ENCODE measurements at places on chromosomes 4 and X.

GRCh38 chr4:189090174-189090814 lies 850.4 kb upstream of the FRG1 start:
- no peaks in the 10 kb centered on the region for H3K36me3 ChIP-seq
- no peak overlapping the region for H3K4me3 ChIP-seq
- no peak for DNase-seq
- no peaks in the 10 kb centered on the region for H3K4me1 ChIP-seq
- no peak overlapping the region for H3K27ac ChIP-seq

GRCh38 chrX:97401154-97401553 lies 517.4 kb downstream of the RPA4 start:
- H3K27me3 ChIP-seq = no peaks in the 10 kb centered on the region
- no peaks in the 10 kb centered on the region for H3K36me3 ChIP-seq

DNA sequence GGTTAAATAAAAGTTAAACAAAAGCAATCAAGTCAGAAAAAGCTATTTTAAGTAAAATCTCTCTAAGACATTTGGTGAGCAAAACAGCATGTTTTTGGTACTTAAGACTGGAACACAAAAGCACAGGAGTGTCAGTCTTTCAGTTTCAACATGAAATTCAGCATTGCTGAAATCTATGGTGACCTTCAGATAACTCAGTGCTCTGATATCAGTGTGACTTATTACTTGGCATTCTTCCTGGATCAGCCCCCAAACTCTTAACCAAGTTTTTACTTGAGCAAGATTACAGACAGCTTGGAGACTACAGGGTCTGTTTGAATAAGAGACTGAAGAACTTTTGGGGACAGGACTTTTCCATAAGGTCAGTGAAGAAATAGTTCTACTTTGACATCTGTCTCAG lies 437.2 kb downstream of the RAPGEF2 start:
- no peaks in the 10 kb centered on the region for H3K4me1 ChIP-seq
- no peak overlapping the region for H3K4me3 ChIP-seq
- DNase-seq = no peak
- H3K27me3 ChIP-seq = no peaks in the 10 kb centered on the region

GRCh38 chr4:126779436-126780166 lies 853.2 kb upstream of the INTU start:
- no peak for DNase-seq
- H3K27ac ChIP-seq = no peak overlapping the region
- no peaks in the 10 kb centered on the region for H3K4me1 ChIP-seq
- H3K27me3 ChIP-seq = no peaks in the 10 kb centered on the region

- no peak overlapping the region for H3K27ac ChIP-seq
- H3K4me3 ChIP-seq = no peak overlapping the region
- H3K27me3 ChIP-seq = no peaks in the 10 kb centered on the region
- no peaks in the 10 kb centered on the region for H3K36me3 ChIP-seq
- DNase-seq = peak; percentile 41
These were observed 208.7 kb downstream of the CHIC2 start for GRCh38 chr4:53855581-53856250.

- H3K4me1 ChIP-seq = no peaks in the 10 kb centered on the region
- H3K27ac ChIP-seq = no peak overlapping the region
- peak; percentile 1 for DNase-seq
- H3K27me3 ChIP-seq = no peaks in the 10 kb centered on the region
These were observed 63.9 kb upstream of the GYPA start for GRCh38 chr4:144204431-144204830.

- no peak overlapping the region for H3K4me3 ChIP-seq
- peak; percentile 27 for DNase-seq
- no peaks in the 10 kb centered on the region for H3K27me3 ChIP-seq
- no peak overlapping the region for H3K27ac ChIP-seq
- no peaks in the 10 kb centered on the region for H3K4me1 ChIP-seq
These were observed 147.0 kb downstream of the PDGFC start for GRCh38 chr4:156824451-156825060.

DNA sequence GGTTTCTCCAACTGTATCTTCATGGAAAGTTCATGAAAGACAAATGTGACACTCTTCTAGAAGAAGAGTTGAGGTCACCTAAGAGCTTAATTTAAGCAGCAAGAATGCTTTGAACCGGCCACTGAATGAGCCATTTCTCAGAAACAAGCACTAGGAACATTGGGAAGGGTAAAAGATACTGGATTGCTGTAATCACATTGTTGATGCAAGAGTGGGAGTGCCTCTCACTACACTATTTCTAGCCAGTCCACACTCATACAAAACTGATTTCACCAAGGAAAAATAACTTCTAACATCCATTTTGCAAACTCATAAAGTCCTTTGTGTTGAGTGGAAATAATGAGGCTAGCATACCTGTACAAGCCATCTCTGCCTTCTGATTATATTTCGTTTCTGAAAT lies 220.3 kb downstream of the RELL1 start:
- H3K27ac ChIP-seq = no peak overlapping the region
- peaks cover 2% of the 10 kb centered on the region for H3K36me3 ChIP-seq
- DNase-seq = no peak
- H3K27me3 ChIP-seq = no peaks in the 10 kb centered on the region
- peaks cover 7% of the 10 kb centered on the region for H3K4me1 ChIP-seq
- no peak overlapping the region for H3K4me3 ChIP-seq

GRCh38 chrX:42096265-42096920 lies 173.0 kb upstream of the CASK start:
- no peaks in the 10 kb centered on the region for H3K27me3 ChIP-seq
- no peaks in the 10 kb centered on the region for H3K36me3 ChIP-seq
- DNase-seq = peak; percentile 64
- no peaks in the 10 kb centered on the region for H3K4me1 ChIP-seq
- H3K27ac ChIP-seq = no peak overlapping the region

DNA sequence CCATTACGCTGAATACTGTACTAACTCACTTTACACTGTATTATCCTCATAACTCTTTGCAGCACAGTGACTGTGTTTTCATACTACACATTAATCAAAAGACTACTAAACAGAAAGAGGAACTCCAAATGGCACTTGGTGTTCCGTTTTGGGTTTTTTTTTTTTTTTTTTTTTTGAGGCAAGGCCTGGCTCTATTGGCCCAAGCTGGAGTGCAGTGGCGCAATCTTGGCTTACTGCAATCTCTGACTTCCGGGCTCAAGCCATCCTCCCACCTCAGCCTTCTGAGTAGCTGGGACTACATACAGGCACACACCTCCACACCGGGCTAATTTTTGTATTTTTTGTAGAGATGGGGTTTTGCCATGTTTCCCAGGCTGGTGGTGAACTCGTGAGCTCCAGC lies 10.7 kb downstream of the KLHL8 start:
- no peaks in the 10 kb centered on the region for H3K27me3 ChIP-seq
- no peak overlapping the region for H3K4me3 ChIP-seq
- H3K4me1 ChIP-seq = no peaks in the 10 kb centered on the region
- H3K36me3 ChIP-seq = no peaks in the 10 kb centered on the region

DNA sequence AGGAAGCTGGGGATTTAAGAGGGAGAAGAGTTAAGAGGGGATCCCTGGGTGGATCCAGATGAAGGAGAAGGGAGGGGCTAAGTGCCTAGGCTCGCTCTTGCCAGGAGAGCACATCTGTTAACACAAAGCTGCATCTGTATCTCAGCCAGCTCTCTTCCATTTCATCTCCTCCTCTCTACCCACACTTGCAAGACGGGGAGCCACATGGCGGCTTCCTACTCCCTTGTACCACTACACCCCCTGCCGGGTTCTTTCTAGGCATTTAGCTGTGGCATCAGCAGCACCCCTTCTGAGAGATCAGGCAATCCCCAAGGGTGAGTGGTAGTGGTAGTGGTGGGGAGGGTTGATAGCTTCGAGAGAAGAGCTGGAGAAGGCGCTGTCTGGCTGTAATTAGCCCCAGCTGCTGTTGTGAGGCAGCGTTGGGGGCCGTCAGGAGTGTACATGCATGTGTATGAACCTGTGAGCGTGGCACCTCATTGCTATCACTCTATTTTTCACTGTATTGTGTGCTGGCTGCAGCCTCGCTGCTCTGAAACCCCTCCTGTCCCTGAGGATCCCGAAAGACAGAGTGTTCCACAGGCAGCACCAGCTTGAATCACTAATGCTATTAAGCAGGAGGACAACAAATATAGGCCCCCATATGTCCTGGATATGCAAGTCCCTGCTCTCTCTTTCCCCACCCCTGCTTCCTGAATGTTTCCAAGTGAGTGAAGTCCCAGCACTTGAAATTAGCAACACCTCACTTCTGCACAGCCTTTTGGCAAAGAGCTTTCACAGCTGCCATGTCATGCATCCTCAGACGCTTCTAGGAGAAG lies 73.7 kb downstream of the RTL9 start:
- no peak for DNase-seq
- H3K4me1 ChIP-seq = peaks cover 3% of the 10 kb centered on the region
- H3K4me3 ChIP-seq = no peak overlapping the region
- H3K27me3 ChIP-seq = no peaks in the 10 kb centered on the region

GRCh38 chr4:25567253-25567652 lies 88.4 kb upstream of the SLC34A2 start:
- H3K4me1 ChIP-seq = peaks cover 5% of the 10 kb centered on the region
- H3K4me3 ChIP-seq = no peak overlapping the region
- H3K27me3 ChIP-seq = no peaks in the 10 kb centered on the region
- H3K27ac ChIP-seq = no peak overlapping the region
- H3K36me3 ChIP-seq = no peaks in the 10 kb centered on the region
- DNase-seq = no peak

- H3K27me3 ChIP-seq = no peaks in the 10 kb centered on the region
- no peaks in the 10 kb centered on the region for H3K36me3 ChIP-seq
- H3K4me1 ChIP-seq = no peaks in the 10 kb centered on the region
- H3K4me3 ChIP-seq = no peak overlapping the region
- no peak overlapping the region for H3K27ac ChIP-seq
- no peak for DNase-seq
These were observed 43.7 kb downstream of the NLGN4X start for GRCh38 chrX:6184900-6185515.

GRCh38 chr4:177434667-177435066 lies 7.6 kb downstream of the AGA start:
- H3K36me3 ChIP-seq = no peaks in the 10 kb centered on the region
- no peaks in the 10 kb centered on the region for H3K27me3 ChIP-seq
- H3K27ac ChIP-seq = no peak overlapping the region
- DNase-seq = peak; percentile 66
- peaks cover 2% of the 10 kb centered on the region for H3K4me1 ChIP-seq

DNA sequence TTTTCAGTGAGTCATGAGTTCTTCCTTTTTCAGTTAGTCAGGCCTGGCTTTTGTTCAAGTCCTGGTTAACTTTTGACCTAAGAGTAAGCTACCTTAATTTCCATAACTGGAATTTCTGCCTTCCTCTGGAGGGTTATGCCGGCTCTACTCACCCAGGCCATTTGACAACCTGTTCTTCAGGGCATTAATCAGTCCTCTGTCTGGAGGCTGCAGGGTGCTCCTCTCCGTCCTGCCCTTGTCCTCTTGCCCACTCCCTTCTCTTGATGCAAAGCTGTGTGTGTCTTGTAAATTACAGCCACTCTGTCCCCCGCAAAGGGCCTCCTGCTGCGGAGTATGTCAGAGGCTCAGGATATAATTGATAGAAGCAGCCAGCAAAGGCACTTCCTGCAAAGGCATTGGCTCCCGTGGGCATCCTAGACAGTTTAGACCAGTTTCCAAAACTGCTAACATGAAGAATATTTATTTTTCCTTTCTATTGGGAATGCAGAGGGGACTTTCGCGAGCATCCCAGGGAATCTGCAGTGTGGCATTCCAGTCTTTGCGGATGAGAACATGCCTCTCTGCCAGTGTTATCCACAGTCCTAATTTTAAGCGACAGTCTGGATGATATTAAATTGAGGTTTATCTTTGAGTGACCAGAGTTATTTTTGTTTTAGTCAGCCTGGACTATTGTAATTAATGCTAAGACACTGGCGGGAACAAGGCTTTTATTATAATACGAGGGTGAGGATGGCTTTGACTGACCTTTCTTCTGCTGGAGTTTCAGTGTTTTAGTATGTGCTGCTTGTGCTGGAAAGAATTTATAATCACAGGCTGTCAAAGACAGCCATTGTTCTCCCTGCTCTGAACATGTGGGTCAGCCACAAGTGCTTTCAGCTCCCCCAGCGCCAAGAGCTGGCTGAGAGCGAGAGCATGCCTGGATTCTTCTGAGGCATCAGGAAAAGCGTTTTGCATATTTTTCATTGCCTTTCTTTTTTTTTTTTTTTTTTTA lies 74.2 kb downstream of the LIMCH1 start:
- no peak overlapping the region for H3K4me3 ChIP-seq
- H3K36me3 ChIP-seq = no peaks in the 10 kb centered on the region
- peak overlapping the region; percentile 91 for H3K27ac ChIP-seq

GRCh38 chrX:85836868-85837267 lies 210.5 kb downstream of the CHM start:
- no peak overlapping the region for H3K4me3 ChIP-seq
- no peaks in the 10 kb centered on the region for H3K36me3 ChIP-seq
- no peak for DNase-seq
- H3K27me3 ChIP-seq = no peaks in the 10 kb centered on the region

- no peak overlapping the region for H3K27ac ChIP-seq
- H3K27me3 ChIP-seq = no peaks in the 10 kb centered on the region
- H3K4me3 ChIP-seq = no peak overlapping the region
- peaks cover 3% of the 10 kb centered on the region for H3K4me1 ChIP-seq
These were observed 230.4 kb upstream of the GATB start for GRCh38 chr4:151991001-151991883.

DNA sequence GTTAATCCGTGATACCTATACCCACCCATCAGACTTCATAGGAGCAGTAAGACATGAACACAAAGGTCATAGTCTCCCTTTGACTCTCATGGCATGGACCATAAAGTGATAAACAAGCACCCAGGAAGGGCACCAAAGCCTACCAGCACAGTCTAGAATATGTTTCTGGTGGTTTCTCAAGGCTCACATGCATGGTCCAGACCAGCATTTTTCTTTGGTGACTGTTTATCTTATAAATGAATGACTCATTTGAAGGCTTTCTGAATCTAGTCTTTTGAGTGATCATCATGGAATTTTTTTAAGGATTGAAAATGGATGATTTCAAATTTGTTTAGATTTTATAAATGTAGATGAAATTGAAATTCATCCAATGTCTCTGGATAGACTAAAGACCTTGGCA lies 32.0 kb upstream of the AMELX start:
- no peak overlapping the region for H3K4me3 ChIP-seq
- H3K27ac ChIP-seq = no peak overlapping the region
- no peaks in the 10 kb centered on the region for H3K4me1 ChIP-seq
- H3K27me3 ChIP-seq = no peaks in the 10 kb centered on the region
- H3K36me3 ChIP-seq = no peaks in the 10 kb centered on the region

- H3K4me3 ChIP-seq = no peak overlapping the region
- H3K27ac ChIP-seq = no peak overlapping the region
- no peak for DNase-seq
- no peaks in the 10 kb centered on the region for H3K4me1 ChIP-seq
These were observed 39.1 kb upstream of the NPFFR2 start for GRCh38 chr4:71992571-71993312.

DNA sequence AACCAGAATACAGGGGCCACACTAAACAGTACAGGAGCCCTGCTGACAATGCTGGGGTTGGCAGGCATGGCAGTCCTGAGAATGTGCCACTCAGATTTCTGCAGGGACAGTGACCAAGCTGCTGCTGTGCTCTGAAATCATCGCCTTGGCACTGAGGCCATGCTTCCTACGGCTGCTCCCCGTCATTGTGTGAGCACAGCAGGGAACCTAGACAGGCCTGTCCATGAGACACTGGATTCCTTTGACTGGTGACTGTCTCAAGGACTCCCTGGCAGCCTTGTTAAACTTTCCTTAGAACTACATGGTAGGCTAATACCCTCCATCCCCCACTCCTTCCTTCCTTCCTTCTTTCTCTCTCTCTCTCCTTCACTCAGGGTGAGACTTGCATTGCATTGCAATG lies 111.4 kb downstream of the LUZP4 start:
- peaks cover 2% of the 10 kb centered on the region for H3K4me1 ChIP-seq
- no peak overlapping the region for H3K27ac ChIP-seq
- H3K4me3 ChIP-seq = no peak overlapping the region
- no peak for DNase-seq

GRCh38 chr4:173519111-173520101 lies 10.6 kb downstream of the HAND2 start:
- no peak for DNase-seq
- peaks cover 13% of the 10 kb centered on the region for H3K27me3 ChIP-seq
- H3K4me3 ChIP-seq = peak overlapping the region; percentile 60
- peaks cover 27% of the 10 kb centered on the region for H3K4me1 ChIP-seq
